ENCODE measurements at places on chromosomes 7 and 10.

DNA sequence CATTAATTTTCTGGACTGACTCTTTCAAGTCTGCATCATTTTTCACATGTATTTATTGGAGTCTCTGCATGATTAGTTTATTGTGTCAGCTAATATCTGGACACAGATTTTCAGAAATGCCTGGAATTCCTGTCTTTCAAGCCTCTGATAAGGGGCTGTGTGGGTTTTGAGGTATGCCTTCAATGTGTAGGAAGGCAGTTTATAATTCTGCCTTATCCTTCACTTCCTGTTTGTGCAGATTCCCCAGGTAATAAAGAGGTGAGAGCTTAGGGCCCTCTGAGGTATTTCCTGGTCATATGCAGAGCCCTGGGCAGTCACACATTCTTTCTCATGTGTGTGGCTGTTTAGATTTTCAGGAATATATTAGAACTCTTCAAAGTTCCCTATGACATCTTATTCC is 79.4 kb upstream of the PRKCQ start:
- no peak for DNase-seq

GRCh38 chr10:30691639-30692015 is 62.1 kb upstream of the LYZL2 start:
- DNase-seq = no peak

- DNase-seq = peak; percentile 8
Measured at GRCh38 chr7:22853674-22854157, 31.1 kb upstream of the TOMM7 start.

- DNase-seq = no peak
Measured at GRCh38 chr7:109951565-109951928, 1139.4 kb upstream of the LRRN3 start.

DNA sequence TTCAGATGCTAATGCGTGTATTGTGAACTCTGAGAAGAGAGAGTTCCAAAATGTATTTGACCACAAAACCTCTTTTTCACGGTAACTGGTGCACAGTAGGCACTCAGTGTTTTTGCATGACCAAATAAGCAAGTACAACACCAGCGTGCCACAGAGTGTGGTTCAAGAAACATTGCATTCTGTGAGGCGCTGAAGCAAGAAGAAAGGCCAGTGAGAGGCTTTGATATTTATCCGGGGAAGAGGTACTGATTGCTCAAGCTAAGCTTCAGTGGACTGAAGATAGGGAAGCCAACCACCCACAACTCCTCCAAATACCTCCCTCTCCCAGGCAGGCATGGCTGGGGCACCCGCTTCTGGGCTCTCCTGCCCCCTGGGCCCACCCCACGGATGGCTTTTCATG is 611.2 kb downstream of the SDK1 start:
- no peak for DNase-seq

DNA sequence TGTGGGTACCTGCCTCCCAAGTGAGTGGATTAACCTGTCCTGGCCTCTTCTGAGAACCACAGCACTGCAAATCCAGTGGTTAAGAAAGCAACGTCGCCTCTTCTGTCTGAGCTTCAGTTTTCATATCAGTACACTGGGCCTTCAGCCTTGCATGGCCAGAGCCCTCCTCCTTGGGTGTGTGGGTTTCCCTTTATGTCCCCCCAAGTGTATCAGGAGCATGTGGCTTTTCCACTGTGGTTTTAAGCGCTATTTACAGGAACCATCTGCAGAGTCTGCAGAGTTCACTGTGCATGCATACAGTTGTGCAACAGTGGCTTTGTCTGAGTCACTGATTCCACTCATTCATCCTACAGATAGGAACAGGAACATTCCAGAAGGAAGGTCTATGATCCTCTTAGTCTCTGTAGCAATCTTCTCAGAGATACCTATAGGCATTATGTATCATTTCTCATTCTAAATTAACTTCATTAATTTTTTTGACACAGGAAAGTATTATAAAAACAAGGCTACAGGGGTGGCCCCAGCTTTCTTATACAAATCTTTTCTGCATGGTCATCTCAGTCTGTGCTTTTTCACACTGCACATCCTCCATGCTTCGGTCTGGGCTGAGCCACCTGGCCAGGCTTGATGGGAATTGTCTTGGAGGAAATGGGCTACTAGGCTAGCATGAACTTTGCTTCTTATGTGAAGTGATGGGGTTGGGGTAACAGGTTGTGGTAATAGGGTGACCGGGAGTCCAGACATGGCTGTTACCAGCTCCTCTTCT is 17.1 kb downstream of the MBL2 start:
- no peak for DNase-seq

DNA sequence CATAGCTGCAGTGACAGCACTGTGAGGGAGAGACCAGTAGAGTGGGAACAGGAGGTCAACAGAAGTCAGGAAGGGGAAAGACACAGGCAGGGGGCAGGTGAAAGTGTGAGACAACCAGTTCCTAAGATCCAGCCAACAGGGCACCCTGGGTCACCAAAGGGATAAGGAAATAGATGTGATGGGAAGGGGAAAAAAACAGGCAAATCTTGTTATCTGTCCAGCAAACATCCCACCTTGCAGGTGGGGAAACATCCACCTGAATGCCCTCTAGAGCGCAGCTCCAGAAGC is 42.5 kb downstream of the DPCD start:
- no peak for DNase-seq

DNA sequence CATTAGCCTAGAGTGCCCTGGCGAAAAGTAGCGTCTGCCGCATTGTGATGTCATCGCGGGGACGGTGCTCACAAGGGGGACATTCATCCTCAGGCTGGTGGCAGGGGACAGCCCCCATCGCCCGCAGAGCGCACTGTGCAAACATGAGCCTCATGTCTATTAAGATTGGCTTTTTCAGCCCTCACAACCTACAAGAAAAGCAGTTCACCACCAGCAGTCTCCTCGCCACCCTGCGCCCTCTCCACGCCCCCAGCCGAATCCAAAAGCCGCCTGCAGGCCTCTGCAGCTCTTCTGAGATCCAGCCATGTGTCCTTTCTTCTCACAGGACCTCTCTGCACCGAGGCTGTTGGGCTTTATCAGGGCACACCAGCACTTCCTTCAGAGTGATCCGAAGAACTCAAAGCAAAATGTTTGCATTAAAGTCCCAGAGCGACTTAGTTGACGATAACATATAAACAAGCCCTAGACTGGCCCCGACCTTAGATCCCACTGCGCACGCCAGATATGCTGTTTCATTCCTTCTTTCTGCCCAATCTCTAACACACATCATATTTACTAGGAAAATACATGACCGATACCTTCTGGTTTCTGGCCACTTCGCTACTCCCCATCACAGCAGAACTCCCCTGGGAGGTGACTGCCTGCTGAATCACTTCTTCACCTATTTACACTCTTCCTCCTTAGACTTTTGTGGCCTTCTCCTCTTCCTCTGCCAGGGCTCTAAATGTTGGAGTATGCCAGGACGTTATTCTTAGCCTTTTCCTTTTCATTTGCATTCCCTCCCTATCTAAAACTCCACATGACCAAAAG is 206.0 kb upstream of the SH2B2 start:
- DNase-seq = no peak

GRCh38 chr7:144508702-144509101 is 105.2 kb upstream of the NOBOX start:
- no peak for DNase-seq

DNA sequence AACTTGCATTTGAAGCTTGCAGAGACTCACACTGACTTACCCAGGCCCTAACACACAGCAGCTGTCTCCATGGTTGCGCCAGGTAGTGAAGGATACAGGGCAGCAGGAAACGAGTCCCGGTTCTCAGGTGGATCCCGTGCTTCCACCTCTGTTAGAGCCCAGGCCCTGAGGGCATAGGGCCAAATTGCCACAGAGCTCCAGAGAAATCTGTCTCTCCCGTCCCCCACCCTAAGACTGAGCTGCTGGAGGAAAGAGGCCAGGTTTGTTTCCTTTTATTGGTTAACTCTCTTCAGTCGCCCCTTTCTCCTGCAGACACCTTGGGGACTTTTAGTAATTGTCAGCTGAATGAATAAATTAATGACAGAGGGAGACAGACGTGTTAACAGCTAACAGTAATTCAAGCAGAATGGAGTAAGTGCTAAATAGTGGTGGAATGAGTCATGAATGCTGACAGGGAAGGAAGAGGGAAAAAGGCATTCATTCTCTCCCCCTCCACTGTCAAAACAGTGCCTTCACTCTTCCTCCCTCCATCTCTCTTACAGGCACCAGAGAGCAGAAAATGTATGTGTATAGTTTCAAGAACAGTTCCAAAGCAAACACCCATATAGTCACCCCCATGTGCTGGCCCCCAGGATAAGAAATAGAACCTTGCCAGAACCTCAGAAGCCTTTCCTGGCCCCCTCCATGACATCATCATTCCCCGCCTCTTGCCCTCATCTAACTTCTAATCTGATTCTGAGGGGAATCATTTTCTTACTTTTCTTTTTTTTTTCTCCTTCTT is 16.8 kb upstream of the DLG5 start:
- no peak for DNase-seq

- DNase-seq = no peak
Measured at GRCh38 chr10:119656760-119657159, 5.6 kb downstream of the BAG3 start.

- no peak for DNase-seq
Measured at GRCh38 chr10:49241385-49241784, 53.2 kb upstream of the TMEM273 start.
